GM18507 (cell line): ENCODE measurements at places on chromosomes 5 and 9.
A peak's percentile ranks its signal among the peaks of the same experiment; 100 is the strongest.

- no peak for DNase-seq
These were observed 73.8 kb downstream of the NRG2 start for GRCh38 chr5:139969318-139969717.

GRCh38 chr9:136117291-136117915, 1.3 kb downstream of the TMEM250 start:
- DNase-seq, result no peak

GRCh38 chr9:137590123-137590468, 216 bp downstream of the ZMYND19 start:
- DNase-seq, result no peak

DNA sequence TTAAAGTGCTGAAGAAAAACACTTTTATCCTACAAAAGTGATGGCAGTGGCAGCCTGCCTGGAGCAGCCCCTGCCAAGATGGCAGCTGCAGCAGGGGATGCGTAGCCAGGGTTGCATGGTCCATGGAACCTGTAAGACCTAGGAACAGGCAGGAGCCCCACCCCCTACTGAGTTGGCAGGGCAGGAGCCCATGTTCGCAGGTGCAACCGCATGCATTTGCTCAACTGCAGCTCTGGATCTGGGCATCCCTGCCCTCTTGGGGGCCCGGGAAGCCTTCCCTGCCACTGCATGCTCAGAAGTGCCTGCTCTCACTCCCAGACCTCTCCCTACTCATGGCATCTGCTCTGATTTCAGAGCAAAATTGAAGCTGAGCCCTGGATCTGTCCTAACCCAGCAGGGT, 779.6 kb downstream of the CDH18 start:
- no peak for DNase-seq

- DNase-seq, result no peak
These were observed 265.6 kb downstream of the TLE1 start for GRCh38 chr9:81423589-81424326.

DNA sequence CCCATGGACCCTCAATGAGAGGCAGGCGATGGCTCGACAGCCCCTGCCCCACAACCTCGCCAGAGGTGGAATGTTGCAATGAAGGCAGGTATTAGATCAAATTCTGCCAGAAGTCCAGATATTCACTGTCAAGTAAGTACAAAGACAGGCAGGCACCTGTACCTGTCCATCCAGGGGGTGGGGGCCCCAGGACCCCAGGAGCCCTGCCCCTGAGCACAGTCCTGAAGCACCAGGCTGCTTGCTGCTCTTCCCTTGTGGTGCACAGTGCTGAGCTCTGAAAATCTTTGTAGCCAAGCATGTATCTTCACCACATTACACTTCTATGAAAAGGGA, 26.2 kb upstream of the HMCN2 start:
- DNase-seq, result no peak

DNA sequence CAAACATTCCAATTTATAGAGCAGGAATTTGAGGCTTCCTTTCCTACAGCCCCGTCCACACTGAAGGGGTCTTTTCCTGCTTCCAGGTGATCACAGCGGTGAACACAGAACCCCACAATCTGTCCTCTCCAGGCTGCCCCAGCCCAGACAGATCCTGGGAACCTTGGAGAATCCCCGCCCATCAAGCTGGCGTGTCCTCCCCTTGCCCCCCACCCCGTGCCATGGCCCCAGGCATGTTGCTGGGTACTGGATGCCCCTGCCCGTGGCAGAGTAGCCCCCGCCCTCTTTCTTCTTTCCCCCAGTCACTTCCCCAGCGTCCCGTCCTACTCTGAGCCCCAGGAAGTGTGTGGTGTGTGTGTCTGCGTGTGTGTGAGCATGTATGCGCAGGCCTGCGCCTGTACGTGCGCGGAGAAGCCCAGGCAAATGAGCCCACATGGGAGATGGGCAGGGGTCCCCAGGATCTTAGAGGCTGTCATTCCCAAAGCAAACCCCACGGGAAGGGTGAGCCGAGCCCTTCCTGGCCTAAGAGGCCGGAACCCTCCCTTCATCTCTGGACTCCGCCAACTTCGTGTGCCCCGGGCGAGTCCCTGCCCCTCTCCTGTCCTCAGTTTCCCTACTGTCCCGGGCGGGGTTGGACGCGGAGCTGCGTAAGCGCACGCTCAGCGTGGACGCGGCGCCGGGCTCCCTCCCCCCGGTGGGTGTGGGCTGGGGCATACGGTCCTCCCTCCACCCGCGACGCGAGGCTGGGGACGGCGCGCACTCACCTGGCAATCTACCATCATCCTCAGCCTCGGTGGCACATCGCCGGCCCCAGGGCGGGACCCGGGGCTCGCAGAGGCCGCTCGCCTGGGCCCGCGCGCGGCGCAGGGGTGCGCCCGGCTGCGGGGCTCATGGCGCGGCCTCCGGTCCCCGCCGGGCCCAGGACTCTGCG, 15.2 kb downstream of the GBGT1 start:
- no peak for DNase-seq

DNA sequence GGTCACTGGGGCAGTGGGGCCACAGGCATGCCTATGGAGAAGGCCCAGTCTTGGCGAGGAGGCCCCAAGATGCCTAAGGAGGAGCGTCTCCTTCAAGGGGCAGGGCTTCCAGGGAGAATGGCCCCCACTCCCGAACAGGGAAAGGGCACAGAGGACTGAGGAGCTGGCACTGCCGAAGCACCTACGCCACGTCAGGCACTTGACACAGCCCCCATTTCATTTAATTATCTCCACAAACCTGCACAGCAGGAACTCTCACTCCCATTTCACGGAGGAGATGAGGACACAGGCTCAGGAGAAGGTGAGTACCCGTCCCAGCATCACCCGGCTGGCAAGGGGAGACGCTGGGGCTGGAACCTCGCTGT, 26.0 kb downstream of the EGR1 start:
- no peak for DNase-seq

DNA sequence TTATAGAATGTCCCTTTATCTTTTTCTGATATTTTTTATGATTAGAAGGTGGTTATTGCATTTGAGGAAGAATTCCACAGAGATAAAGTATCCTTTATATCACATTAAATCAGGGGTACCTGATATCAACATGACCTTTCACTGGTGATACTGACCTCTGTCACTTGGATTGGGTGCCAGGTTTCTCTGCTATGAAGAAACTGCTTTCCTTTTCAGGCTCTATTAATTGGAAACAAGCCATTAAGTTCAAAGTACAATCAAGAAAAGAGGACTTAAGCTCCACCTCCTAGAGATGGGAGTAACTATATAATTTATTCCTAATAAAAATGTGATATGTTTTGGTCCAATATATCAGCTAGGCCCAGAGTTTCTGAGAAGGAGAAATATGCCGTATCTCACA, 514.6 kb upstream of the TYRP1 start:
- DNase-seq, result no peak

GRCh38 chr5:10277773-10278630, 27.9 kb downstream of the CCT5 start:
- no peak for DNase-seq

- DNase-seq, result no peak
These were observed 123.8 kb upstream of the LPCAT1 start for GRCh38 chr5:1647580-1647979.

- DNase-seq, result no peak
These were observed 8.5 kb upstream of the CCDC187 start for GRCh38 chr9:136312436-136312835.

DNA sequence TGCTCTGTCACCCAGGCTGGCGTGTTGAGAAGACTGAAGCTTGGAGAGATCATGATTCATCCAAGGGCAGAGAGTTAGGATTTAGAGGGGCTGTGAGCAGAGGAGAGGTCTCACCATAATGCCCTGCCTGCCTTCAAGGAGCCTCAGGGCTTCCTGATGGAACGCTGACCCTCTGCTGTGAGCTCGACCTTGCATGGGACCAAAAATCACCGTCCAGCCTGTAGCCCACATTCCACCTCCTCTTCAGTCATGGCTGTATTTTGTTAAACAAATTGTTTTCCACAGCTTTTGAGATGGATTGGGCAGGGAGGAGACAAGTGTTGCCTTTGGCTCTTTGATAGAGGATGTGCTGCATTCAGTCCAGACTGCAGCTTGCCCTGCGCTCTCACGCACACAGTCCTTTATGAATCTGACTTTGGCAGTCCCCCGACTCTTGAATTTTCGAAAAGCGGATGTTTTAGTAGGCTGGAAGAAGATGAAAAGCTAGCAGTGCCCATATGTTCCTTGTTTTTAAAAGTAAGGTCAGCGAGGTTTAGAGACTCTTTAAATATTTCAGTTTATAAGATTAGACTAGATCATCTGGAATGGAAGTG, 79.5 kb downstream of the MVB12B start:
- no peak for DNase-seq

DNA sequence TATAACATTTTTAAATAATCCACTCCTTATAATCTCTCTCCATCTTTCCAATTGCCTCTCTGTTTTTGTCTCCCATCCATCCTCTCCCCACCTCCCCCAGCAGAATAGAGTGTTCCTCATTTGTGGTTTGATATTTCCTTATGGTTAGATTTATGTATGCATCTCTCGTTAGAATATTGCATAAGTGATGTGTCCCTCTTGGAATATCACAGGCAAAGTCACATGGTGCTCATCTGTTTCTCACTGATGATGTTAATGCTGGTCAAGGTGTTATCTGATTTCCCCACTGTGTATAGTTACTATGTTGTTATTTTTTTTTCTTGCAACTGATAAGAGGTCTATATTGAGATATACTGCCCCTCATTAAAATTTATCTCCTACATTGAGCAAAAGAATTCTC, 3.1 kb upstream of the LRRC70 start:
- no peak for DNase-seq

- DNase-seq, result no peak
These were observed 158.1 kb downstream of the HACD4 start for GRCh38 chr9:20873240-20873865.

DNA sequence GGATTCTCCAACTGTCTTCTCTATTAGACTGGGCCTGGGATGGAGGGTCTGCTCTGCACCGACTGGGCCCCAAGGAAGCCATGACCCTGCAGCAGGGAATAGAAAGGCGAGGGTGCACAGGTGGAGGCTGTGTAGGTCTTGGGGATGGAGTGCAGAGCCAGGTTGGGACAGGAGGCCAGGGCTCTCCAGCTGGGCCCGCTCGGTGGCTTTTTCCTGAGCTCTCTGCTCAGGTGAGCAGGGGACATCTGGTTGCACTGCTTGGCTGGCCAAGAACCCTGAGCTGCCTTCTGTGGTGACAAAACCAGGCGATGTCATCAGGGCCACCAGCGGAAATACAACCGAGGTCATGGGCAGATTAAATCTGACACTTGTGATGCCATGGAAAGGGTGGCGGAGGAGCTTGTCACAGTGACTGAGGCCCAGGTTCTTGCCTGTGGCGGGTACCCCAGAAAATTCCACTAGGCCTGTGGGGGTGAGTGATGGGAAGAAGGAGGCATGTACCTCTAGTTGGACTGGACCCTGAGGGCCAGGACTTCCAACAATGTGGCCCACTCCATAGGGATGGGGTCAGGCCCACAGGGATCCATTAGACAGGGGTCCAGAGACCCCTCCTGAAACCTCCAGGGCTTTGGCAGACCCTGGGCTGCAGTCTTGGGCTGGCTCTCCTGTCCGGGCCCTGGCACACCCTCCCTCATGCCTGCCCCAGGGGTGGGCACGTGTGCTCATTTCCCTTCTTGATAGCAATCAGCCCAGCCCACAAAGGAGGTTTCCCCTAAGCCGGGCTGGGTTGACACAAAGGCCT, 4.4 kb upstream of the IL3 start:
- DNase-seq, result no peak

- no peak for DNase-seq
These were observed 180.6 kb downstream of the GABRG2 start for GRCh38 chr5:162248107-162248713.

DNA sequence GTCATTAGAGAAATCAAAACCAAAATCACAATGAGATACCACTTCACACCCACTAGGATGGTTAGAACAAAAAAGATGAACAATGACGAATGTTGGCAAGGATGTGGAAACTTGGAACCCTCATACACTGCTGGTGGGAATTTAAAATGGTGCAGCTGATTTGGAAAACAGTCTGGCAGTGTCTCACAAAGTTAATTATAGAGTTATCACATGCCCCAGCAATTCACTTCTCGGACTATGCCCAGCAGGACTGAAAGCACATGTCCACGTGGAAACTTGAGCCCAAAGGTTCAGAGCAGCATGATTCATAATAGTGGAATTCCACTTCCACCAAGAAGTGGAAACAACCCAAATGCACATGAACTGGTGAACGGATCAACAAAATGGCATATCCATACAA, 85.0 kb upstream of the HRH2 start:
- no peak for DNase-seq

DNA sequence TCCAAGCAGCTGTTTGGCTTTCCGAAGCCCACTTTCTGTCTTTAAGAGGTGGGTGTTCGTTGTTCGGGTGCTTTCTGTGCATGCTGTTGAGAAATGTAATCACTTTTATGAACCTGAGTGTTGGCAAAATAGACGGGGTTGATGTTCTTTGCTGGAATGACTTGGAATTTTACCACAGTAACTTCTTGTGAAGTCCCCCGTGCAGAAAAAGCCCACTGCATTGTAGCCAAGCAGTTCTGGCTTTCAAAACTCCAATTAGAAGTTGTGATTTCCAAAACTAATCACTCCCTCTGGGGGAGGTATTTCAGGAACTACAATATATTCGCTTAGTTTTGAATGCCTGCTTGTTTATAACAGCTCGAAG, 111.1 kb downstream of the PAM start:
- DNase-seq, result no peak

GRCh38 chr5:135551593-135552447, 16.1 kb upstream of the NEUROG1 start:
- peak; percentile 32 for DNase-seq

DNA sequence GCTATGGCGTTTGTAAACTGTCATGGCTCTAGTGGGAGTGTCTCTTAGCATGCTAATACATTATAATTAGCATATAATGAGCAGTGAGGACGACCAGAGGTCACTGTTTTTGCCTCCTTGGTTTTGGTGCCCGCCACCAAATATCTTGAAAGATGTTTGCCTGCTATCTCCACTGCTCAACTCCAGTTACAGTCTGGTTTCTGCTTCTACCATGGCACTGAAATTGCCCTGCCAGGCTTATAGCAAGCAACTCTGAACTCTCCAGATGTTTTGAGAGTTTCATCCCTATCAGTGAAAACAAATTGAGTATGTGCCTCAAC, 122.1 kb upstream of the SPRY4 start:
- DNase-seq, result no peak

- DNase-seq, result no peak
These were observed 208.8 kb downstream of the SAXO1 start for GRCh38 chr9:18824095-18824666.

DNA sequence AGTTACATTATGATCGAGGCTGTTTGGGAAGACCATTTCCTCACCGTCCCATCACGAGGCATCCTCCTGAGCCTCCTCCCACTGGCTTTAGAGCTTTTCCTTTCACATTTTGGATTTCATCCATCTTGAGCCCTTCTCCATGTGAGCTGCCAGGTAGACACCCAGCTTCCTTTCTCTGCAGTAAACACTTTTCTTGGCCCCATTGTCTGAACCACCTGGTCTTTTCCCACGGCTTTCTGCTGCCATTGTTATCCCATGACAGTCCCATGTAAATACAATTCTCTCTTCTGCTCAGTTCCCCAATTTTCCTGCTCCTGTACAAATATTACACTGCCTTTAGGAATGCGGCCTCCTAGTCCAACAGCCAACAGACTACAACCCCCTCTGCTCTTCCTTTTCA, 24.1 kb downstream of the UBE2QL1 start:
- DNase-seq, result no peak

GRCh38 chr5:159336586-159336985, 6.3 kb upstream of the IL12B start:
- DNase-seq, result no peak

GRCh38 chr5:79416499-79416898, 97.4 kb downstream of the HOMER1 start:
- peak; percentile 18 for DNase-seq

GRCh38 chr5:54315736-54316528, 5.6 kb upstream of the ARL15 start:
- DNase-seq, result no peak

GRCh38 chr5:145792840-145793239, 42.3 kb downstream of the PRELID2 start:
- DNase-seq, result no peak
